ENCODE measurements at places on chromosomes 6 and 20. TPM values are rescaled to one million over a fixed set of nuclear protein-coding genes. Genes with fewer than 3 reads are reported as not detected.

GRCh38 chr20:10864076-10864672 lies 190.4 kb upstream of the JAG1 start:
- peak; percentile 98 for ATAC-seq

GRCh38 chr20:41572010-41572572 lies 46.1 kb downstream of the CHD6 start:
- no peak for ATAC-seq

ANKRD66 gene
- not detected for total RNA-seq

DNA sequence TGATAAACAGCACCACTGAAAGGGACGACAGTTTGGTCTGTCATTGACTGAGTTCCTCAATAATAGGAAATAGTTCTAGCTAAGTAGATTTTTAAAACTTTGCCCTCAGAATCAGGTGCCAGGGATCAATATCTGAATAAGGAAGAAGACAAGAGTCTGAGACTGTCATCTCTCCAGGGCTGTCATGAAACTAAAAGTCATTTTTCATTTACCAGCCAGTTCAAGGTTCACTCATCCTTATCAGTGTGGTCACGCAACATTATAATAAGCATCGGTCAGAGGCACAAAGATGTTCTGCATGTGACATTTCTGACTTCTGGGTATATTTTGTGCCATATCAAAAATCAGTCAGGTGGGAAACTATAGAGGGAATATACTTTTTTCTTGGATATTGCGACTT lies 52.5 kb upstream of the E2F3 start:
- no peak for ATAC-seq

- ATAC-seq: no peak
These were observed 92.8 kb upstream of the TMEM30A start for GRCh38 chr6:75377386-75377785.

- no peak for ATAC-seq
These were observed 577 bp upstream of the SCAND1 start for GRCh38 chr20:35954907-35955251.

BPIFB1 gene
- total RNA-seq: 8.3 TPM

DNA sequence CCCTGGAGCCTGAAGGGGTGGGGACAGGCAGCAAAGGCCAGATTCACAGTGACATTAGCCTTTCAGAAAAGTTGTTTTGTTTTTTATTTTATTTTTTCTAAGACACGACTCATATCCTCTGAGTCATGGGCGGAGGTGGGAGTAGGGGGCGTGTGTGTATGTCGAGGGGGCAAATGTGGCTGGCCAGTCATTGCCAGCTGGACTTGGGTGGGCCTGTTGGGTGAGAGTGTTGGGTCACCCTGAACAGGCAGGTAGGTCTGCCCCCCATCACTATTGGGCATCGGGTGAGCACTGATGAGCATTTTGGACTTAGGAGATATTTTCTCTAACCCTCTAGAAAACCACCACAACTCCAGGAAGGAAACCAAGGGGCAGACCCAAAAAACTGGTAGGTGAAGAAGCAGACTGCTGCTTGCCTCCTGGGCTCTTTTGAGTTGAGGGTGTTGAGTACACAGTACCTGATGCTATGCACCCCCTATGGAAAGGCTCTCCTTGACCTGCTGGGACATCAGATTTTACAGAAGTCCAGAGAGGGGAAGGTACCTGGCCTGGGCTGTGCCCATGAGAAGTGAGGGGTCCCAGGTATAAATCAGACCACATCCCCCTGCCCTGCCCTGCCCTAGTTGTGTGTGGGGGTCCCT lies 5.6 kb downstream of the SMIM29 start:
- ATAC-seq: no peak

- ATAC-seq: no peak
These were observed 197.6 kb upstream of the SASH1 start for GRCh38 chr6:148144917-148145521.

DNA sequence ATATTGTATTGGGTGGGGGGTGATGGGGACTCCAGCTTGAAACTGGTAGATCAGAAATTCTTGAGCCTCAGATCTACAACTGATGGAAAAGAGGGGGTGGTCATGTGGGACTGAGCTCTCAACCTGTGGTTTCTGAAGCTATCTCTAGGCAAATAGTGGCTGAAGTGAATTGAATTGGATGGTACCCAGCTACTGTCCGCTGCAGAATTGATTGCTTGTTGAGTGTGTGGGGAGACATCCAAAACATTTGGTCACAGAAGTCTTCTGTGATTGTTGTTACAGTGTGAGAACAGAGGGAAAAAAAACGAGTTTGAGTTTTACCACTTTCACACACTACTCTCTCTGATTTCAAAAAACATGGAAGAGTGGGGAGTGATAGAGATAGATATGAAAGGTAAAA lies 14.8 kb downstream of the CDS2 start:
- ATAC-seq: no peak

- no peak for ATAC-seq
These were observed 175.8 kb downstream of the GMPR start for GRCh38 chr6:16414205-16414604.

DNA sequence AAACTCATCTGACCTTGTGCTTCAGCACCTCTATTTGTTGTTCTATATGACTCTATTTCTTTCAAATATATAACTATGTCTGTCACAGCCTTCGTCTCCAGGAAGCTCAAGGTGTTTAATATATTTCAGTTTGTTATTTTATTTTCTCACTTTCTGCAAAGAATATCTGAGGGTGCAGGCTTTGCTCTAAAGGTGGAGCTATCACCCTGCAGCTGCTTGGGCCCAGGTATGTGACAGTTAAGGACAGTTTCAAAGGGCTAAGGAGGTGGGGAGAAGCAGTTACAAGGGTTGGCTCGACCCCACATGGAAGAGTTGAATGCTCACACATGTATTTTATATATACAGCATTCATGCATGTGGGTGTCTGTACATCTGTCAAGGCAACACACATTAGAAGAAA lies 405.6 kb downstream of the BTBD9 start:
- ATAC-seq: no peak

DNA sequence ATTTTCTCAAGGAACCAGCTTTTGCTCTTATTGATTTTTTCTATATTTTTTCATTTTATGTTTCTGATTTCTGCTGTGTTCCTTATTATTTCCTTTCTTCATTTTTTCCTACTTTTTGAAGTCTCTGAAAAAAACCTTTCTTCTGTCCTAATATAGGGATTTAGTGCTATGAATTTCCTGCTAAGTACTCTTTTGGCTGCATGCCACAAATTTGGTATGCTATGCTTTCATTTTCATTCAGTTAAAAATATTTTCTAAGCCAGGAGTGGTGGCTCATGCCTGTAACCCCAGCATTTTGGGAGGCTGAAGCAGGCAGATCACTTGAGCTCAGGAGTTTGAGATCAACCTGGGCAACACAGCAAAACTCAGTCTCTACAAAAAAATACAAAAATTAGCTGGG lies 30.6 kb downstream of the SIRPD start:
- no peak for ATAC-seq

DNA sequence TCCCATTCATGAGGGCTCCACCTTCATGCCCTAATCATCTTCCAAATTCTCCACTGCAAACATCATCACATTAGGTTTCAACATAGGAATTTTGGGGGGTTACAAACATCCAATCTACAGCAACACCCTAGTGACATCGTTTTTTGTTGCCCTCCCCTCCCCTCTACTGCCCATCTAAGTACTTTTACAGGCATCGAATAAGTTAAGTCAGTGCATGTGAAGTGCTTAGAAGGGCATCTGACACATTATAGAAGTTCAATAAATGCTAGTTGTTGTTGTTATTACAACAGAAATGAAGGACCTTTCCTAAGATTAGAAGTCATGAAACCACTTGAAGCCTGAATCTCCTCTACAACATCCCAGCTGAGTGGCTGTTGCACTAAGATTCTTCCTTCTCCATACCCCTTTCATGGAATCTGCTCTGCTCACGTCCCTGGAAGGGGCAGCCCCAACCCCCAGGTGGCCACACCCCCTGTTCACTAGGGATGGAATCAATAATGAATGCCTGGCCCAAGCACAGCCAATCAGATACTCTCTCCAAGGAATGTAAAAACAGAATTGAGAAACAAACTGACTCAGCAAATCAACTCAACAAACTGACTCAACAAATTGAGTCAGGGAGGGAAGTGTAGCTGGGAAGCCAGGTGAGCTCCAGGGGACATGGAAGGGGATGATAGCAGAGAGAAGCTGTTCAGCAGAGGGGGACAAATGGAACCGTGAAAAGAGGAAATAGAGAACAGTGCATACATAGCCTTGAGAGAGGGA lies 3.9 kb upstream of the LRP11 start:
- ATAC-seq: no peak

PSMB1 gene
- 117 TPM for total RNA-seq

TMC2 gene
- not detected for total RNA-seq

BTNL2 gene
- total RNA-seq: not detected

- no peak for ATAC-seq
These were observed 354.5 kb upstream of the SYNCRIP start for GRCh38 chr6:85997206-85997605.

FRK gene
- total RNA-seq: 7.8 TPM

ADGRF5 gene
- total RNA-seq: 2.5 TPM

DNA sequence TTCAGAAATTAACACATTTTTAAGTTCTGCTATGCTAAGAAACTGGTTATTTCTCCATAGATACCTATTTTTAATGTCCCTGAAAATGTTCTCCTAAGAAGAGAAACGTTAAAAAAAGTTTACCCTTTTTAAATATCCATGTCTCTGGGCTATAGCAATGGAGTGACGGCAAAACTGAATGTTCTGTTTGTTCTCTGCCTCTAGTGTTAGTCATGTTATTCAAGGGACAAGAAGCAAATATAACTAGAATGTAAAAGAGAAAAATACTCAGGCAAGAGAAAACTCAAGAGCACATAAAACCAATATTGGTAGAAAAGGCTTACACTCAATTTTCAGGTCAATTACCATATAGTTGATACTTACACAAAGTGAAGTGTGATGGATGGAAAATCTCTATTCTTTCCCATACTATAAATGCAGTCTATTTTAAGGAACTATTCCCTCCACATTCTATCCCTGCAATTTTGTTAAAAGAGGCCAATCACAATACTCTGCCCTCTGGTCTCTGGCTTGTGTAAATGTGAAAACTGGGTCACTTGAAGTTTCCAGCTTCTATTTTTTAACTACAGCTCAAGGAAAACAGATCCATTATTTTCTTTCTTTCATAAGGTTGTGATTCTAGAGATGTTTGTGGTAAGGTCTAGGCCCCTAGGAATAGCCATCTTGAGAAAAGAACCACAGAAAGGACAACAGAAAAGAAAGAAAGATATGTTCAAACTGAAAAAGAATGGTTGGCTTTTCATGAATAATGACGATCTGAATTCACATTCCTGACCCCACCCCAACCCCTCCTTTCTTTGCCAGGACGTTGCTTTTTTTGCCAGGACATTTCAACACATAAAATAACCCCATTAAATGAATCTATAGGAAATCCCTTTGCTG lies 200.3 kb upstream of the FAM83B start:
- ATAC-seq: no peak

DNA sequence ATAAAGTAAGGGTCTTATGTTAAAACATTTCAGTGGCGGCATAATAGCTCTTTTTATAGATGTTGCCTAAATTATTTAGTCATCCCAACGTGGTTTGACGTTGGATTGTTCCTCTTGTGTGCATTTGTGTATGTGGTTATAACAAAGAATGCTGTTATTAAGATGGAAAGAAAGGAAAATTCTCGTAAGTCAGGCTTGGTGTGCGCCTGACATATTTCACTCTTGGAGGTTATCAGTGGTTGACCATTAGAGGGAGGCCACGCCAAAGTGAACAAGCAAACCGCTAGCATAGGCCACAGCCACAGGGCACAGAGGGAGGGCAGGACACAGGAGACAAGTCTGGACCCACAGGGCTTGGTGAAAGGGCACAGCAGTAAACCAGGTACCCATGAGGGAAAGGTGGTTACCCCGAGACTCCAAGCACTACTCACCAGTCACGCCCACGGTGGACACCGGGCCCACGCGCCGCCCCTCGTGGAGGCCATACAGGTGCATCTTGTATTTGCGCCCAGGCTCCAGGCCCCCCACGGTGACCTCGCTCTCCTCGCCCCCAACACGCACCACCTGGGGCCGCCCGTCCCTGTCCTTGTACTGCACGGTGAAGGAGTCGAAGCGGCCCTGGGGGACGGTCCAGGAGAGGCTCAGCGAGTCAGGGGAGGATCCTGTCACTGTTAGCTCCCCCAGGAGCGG lies 22.9 kb downstream of the CYP21A2 start:
- ATAC-seq: no peak

ID1 gene
- 299 TPM for total RNA-seq

RING1 gene
- 27.0 TPM for total RNA-seq

GRCh38 chr6:30752157-30752927 lies 8.0 kb upstream of the IER3 start:
- peak; percentile 90 for ATAC-seq

MYB gene
- 1.3 TPM for total RNA-seq

IPCEF1 gene
- 1.8 TPM for total RNA-seq

DNA sequence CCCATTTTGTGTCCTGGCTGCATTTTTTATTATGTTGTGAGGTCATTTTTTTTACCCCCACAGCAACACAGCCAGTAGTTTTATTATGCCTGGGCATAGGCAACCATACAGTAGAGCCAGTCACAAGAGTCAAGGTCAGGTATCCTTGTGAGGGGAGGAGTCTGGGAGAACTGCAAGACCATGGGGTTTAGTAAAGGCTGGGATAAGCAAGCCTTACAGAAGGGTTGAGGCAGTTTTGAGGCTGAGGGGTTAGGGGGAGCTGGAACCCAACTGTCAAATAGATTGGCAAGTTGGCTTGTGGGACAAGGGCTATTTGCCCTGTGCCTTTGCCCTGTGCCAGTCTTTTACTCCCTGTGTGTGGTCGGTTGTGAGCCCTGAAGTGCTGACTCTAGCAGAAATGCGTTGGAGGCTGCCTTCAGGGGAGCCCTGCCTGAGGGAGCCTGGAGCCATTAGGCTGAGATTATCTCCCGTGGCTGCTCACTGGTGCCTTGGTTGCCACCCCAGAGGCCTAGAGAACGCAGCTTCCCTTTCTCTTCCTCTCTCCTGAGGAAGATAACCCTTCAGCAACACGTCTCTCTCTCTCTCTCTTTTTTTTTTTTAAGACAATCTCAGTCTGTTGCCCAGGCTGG lies 31.1 kb downstream of the RALY start:
- no peak for ATAC-seq

DNA sequence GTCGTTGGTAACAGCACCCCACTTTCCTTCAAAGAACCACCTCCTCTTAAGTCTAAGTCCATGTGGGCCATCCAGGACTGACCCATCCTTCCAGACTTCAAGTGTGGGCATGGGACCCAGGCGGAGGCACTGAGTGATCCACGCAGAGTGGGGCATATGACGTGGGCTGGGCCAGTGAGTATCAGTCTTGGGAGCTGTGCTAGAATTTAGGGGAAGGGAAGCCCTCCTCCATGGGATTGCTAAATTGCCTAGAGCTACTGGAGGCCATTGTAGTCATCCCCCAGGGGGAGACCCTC lies 35.3 kb upstream of the KCNB1 start:
- peak; percentile 12 for ATAC-seq

GRCh38 chr6:128784266-128784665 lies 98.7 kb upstream of the LAMA2 start:
- no peak for ATAC-seq

- no peak for ATAC-seq
These were observed 14.0 kb downstream of the ARHGAP18 start for GRCh38 chr6:129696028-129696418.

DNA sequence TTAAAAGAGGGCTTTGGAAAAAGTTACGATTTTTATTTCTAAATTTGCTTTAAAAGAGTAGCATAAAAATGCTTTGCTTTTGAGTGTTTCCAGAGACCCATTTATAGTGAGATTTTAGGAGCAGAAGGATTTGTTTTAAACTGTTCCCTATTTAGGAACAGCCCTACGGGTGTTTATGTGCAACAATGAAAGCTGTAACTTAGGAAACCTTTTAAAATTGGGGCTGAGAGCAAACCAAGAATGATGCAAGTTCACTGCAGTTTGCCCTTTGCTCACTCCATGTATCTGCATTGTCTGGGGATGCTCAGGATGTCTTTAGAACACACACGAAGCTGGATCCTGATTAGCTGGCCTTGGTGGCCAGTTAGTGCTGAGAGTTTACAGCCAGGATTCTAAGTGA lies 40.9 kb downstream of the GHRH start:
- no peak for ATAC-seq

NR2E1 gene
- total RNA-seq: 0.08 TPM
